ENCODE measurements at places on chromosomes 1 and 21.

GRCh38 chr21:25637851-25638659 lies 1.0 kb upstream of the JAM2 start:
- DNase-seq, result no peak

GRCh38 chr1:119331915-119332314 lies 36.7 kb upstream of the HAO2 start:
- no peak for DNase-seq

DNA sequence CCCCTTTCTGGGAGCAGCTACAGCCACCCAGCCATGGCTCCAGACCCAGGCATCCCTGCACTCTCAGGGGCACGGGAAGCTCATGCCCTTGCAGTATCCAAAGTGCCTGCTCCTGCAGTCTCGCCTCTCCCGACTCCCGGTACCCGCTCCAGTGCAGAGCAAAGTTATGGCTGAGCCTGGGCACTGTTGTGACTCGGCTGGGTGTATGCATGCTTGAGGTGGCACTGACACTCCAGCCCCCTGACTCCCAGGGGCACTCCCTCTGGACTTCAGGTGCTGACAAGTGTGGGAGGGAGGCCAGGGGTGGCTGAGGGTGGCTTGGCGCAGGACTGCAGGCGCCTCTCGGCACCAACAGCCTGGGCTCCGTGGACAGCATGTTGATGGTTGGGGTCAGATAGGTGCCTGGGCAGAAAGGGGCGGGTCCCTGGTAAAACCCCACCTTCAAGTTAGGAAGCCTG lies 580.1 kb upstream of the ADGRL2 start:
- DNase-seq, result no peak

- no peak for DNase-seq
These were observed 9.5 kb downstream of the ITLN2 start for GRCh38 chr1:160945079-160945478.

DNA sequence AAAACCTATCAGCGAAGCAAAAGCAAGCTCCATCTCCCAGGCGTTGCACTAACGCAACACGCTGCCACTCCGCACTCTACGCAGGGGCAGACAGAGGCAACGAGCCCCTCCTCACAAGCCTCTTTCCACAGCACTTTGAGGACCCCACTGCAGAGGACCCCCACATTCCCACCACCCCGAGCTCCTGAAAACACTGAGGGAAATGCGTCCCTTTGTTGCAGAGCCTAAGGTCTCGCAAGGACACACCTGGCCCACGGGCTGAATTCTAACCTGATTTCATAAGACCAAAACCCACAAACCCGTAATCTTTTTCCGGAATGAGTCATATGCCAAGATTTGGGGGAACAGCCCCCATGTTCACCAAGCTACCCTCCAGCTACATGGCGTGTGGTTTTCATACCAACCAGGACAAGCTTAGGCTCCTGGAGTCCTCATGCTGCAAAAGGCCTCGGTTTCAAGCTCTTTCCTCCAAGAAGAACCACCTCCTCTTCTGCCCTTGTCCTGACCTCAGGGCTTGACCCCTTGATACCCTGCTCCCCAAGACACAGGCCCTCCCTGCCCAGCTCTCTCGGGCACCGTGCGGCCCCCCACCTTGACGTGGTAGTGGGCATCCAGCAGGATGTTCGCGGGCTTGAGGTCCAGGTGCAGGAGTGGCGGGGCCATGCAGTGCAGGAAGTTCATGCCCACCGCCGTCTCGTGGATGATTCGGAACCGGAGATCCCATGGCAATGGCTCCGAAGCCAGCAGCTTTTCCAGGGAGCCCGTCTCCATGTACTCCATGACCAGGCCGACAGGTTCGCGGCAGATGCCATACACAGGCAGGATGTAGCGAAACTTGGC lies 10.7 kb downstream of the RIPK4 start:
- DNase-seq, result no peak

DNA sequence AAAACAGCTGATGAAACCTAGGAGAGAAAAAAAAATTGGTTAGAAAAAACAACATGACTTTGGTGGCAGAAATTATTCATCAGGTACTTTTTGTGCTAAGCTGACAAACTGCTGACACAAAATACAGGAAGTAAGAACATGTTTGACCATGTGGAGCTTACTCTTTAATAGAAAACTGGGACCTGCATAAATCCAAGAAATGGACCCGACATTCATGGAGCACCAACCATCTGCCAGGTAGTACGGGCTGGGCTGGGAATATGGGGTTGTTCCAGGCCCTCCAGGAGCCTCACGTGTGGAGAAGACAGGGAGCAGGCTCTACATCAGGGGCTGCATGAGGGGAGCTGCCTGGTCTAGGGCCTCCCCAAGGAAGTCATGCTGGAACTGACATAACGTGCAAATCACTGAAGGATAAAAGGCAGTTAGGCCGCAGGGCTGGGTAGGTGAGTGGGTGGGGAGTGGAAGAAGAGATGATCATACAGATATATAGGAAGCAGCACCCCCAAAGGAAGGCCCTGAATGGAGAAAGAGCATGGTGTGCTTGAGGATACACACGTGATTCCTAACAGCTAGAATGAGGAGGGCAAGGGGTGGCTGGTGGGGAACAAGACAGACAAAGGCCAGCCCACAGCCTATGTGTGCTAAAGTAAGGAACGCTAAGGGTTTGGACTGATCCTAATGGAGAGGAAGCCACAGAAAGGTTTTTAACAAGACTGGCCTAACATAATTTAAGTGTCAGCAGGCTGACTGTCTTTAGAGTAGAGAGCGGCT lies 26.1 kb downstream of the CD58 start:
- no peak for DNase-seq

GRCh38 chr1:109876617-109877316 lies 33.9 kb upstream of the CSF1 start:
- DNase-seq, result no peak

DNA sequence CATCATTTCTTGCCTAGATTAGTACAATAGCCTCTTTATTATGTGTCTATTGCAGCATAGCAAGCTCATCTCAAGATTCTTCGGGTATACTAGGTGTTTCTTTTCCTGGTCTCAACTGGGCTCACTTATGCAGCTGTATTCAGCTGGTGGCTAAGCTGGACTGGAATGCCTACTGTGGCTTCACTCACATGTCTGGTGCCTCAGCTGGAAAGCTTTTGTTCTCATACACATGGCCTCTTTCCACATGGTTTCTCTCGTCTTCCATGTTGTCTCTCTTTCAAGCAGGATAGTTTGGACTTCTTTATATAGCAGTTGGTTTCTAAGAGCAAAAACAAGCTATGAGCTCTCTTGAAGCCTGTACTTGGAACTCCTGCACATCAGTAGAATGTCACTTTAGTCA lies 45.2 kb downstream of the PKN2 start:
- no peak for DNase-seq

GRCh38 chr1:107990606-107991005 lies 25.6 kb upstream of the VAV3 start:
- no peak for DNase-seq

DNA sequence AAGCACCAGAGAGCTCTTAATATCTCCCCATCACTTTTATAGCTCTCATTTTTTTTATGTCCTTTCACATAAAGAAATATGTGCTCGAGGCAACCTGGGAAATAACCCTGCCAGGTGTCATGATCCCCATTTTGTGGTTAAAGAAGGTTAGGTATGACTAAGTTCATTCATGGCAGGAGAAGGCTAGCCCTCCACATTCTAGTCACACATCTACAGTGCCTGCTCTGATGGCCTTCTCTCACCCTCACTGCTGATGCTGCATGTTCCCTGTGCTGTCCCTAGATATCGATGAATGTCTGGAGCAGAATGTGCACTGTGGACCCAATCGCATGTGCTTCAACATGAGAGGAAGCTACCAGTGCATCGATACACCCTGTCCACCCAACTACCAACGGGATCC lies 187.5 kb downstream of the TPR start:
- DNase-seq, result no peak

- no peak for DNase-seq
These were observed 6.4 kb downstream of the SNRPE start for GRCh38 chr1:203867802-203868201.

GRCh38 chr1:67214420-67215174 lies 48.3 kb downstream of the IL23R start:
- peak; percentile 26 for DNase-seq

DNA sequence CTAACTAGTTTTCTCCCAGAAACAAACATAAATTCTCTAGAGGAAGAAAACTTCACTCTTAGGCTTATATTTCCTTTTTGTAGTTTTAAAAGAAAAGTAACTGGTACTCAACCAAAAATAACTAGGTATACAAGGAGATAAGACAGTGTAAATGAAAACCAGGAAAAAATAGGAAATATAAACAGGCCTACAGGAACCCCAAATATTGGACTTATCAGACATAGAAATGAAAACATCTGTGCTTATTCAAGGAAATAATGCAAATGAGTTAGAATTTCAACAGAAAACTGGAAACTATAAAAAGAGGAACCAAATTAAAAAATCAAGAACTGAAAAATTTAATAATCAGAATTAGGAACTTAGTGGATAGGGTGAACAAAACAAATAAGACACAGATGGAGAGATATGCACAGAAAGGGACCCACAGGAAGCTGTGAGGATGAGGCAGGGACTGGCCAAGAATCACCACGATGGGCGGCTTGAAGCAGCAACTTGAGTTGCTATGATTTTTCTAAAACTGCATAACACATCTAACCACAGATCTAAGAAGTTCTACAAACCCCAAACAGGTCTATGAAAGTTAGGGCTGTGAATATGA lies 67.5 kb upstream of the ACTRT2 start:
- no peak for DNase-seq

DNA sequence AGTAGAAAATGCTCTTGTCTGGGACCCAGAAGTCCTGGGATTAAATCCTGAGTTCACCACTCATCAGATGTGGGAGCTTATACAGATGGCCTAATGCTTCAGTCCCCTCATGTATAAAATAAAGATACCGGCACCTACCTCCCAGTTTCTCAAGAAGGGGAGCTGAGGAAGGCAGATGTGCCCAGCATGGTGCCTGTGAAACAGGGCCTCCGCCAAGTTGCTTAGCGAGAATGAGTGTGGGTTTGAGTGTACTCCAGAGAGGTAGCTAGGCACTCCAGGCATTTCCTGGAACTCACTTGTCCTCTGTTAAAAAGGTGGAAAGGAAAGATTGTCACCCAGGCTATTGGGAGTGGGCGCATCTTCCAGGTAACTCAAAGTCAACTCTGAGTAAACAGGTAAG lies 37.8 kb downstream of the IER5 start:
- DNase-seq, result no peak

- no peak for DNase-seq
These were observed 25.2 kb upstream of the IKBKE start for GRCh38 chr1:206445116-206445515.

- DNase-seq, result no peak
These were observed 47.7 kb downstream of the UTP25 start for GRCh38 chr1:209875515-209875914.

- DNase-seq, result no peak
These were observed 18.1 kb upstream of the ETS2 start for GRCh38 chr21:38787461-38788274.

DNA sequence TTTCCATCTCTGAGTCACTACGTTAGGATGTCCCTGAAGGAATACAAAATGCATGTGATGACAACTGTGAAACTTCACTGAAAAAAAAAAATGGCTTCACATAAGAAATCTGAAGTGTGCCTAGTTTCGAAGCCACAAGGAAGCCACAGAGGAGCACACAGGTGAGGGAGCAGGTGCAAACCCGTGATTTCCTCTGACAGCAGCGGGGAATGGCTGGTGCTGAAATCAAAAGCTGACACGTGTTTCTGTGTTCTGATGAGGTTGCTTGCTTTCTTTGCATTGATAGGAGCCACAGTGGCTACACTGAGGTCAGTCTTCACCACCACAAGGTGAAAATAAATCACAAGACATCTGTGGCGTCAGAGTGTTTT lies 105.7 kb upstream of the TLR5 start:
- DNase-seq, result no peak

- DNase-seq, result peak; percentile 35
These were observed 17.9 kb downstream of the TNFRSF25 start for GRCh38 chr1:6447818-6448748.

- DNase-seq, result no peak
These were observed 16.9 kb upstream of the SAMD11 start for GRCh38 chr1:906600-907420.

DNA sequence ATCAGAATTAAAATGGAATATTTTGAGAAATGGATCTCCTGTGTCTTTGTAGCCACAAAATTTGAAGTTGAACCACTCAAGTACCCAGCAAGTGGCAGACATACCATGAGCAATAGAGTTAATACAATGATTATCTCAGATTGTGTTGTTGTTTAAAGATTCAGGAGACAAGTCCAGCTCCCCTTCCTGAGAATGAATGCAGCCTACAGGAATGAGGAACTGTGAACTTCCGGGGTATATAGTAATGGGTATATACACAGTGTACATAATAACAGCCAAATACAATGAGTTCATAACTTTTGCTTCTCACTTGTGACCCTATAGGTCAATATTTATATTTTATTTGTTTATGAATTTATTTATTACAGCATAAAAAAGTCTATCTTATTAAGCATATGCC lies 445.0 kb downstream of the SETD4 start:
- DNase-seq, result no peak

- DNase-seq, result no peak
These were observed 775 bp upstream of the EFCAB14 start for GRCh38 chr1:46719689-46720088.

DNA sequence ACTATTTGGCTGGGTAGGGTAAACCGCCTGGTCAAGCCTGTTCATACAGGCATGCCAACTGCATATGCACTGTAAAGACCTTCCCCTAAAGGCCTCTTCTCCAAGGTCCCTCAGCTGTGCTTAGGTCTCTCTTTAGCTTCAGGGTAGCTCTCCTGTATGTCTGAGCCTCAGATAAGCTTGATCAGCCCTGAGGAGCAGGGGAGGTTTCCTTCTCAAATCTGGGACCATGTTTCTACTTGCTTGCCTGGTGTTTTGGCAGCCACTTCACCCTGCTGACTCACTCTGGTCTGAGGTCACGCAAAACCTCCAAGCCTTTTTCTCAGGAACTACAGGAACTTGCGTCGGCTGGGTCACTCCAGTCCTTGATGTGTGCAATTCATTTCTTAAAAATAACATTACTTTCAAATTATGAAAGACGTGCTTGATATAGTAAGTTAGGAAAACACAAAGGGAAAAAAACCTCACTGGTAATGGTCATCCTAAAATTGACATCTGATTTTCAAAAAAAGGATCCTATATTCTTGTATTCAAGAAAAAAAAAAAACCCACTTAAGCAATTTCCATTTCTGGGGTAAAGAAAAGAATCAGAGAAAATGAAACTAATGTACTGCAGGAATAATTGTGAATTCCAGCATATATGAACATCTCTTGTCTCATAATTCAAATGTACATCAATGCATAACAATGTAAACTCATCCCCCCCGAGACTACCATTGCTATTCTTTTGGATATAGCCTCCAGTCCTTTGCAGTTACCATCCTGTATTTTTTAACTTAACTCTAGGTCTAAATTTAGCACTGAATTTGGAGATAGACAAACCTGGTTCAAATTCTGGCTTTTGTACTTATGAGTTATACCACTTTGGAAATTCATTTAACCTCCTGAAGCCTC lies 24.8 kb upstream of the RNF19B start:
- no peak for DNase-seq

All from activated T-cell treated with anti-CD3 and anti-CD28 coated beads for 1 hour (primary cell).